ENCODE measurements at places on chromosomes 5 and 9.

DNA sequence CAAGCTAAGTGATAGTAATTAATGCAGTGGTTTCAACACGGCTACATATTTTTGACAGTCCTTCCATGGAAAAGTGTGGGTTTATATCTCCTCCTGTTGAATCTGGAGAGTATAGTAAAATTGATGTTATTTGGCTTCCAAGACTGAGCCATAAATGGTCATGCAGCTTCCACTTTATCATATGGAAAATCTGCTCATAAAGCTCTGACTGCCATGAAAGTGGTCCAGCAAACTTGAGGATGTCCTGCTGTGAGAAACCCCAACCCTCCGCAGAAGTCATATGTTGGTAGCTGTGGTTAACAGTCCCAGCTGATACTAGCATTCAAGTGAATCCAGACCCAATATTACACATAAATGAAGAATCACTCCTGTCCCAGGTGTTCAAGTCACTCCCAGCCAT, 378.3 kb downstream of the KCTD16 start:
- DNase-seq: no peak

GRCh38 chr5:174589599-174589998, 134.8 kb upstream of the MSX2 start:
- DNase-seq: no peak

DNA sequence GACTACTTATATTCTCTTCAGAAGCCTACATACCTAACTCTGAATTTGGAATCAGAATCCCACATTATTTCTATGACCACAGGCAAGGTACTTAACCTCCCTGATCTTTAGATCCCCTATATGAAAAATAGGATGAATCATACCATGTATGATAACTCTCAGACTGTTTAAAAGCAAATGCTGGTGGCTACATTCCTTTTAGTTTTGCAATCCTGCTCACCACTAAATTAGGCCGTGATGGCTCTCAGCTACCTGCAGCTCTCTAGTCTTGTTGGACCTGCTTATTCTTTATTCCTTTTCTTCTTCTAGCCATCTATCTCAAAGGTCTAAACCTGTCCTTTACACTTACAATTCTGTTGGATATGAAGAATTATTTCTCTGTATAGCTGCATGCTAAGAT, 303.4 kb upstream of the ATP10B start:
- DNase-seq: no peak

DNA sequence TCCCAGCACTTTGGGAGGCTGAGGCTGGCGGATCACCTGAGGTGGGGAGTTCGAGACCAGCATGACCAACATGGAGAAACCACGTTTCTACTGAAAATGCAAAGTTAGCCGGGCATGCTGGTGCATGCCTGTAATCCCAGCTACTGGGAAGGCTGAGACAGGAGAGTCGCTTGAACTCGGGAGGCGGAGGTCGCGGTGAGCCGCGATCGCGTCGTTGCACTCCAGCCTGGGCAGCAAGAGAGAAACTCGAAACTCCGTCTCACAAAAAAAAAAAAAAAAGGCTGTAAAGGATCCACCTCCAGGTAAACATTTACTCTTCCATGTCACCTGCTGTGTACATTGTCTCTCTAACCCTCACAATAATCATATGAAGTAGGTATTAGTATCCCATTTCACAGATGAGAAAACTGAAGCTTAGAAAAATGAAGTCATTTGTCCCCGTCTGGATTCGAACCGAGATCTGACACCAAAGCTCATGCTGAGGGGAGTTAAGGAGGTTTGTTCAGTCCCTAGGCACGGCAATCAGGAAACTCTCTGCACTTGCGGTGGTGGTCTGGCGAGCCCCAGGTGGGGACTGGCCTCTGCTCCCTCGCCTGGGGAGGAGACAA, 494 bp upstream of the DOCK2 start:
- DNase-seq: no peak

- DNase-seq: no peak
These were observed 375.8 kb downstream of the GADD45G start for GRCh38 chr9:89980600-89980999.

DNA sequence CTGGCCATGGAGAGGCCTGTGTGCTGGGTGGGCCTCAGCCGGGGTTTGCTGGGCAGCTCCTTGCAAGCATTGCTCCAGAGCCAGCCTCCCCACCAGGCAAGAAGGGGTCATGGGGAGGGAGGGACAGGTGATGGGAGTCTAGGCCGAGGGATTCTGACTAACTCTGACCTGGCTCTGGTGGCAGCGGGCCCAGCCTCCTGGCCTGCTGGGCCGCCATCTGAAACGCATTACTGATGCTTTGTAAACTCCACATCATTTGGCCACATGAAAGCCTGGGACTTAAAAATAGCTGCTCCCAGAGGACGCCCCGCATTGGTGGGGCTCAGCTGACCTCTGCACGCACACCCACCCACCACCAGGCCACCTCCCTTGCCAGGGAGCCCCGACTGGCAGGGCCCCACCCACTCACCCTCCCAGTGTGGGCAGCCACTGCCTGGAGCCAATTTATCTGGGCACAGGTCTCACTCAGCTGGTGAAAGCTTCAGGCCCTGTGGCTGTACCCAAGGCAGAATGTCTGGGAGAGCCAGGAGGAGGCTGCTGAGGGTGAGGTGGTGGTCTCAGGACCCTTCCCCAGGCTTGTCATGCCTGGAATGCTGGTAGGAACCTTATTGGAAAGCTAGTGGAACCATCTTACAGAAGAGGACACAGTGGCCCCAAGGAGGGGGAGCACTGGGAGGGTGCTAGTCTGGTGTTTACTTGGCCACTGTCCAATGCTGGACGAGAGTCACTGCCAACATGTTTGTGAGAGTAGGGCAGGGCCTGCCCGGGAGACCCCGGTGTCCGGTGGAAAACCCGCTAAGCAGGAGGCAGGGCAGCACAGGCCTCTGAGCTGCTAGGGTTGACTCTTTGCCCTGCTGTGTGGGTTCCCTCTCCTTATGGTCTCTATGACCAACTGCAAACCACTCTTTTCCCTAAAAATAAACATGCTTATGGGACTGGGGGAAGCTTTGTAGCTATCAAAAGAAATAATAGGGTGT, 10.8 kb downstream of the TCF7 start:
- DNase-seq: peak; percentile 83

GRCh38 chr9:39587844-39588499, 232.5 kb downstream of the SPATA31A1 start:
- no peak for DNase-seq

DNA sequence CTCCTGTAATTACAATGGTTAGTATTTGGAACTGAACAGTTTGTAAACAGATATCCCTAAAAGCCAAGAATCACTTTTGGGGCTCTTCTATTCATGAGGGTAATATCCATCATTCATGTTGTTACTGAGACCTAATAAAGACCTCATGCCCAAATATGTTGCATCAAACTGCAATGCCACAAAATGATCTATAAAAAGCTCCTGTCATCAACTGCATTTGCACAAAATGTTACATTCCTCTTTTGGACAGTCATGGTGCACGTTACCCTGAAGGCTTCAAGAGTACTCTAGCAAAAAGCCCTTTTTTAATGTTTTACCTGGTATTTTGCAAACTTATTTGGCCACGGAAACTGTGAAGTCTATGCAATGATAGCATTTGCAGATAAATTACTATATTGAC, 14.2 kb upstream of the EQTN start:
- no peak for DNase-seq

- DNase-seq: no peak
These were observed 141.7 kb downstream of the MVB12B start for GRCh38 chr9:126468141-126468825.

Data from mammary epithelial cell (primary cell).